ENCODE measurements at places on chromosomes 16 and 17. TPM values are rescaled to one million over a fixed set of nuclear protein-coding genes. Genes with fewer than 3 reads are reported as not detected.

- H3K4me3 ChIP-seq, result no peak overlapping the region
- DNase-seq, result peak; percentile 77
Measured at GRCh38 chr16:30054959-30055553, 10.5 kb upstream of the ALDOA start.

GRCh38 chr17:71330099-71330375 lies 790.8 kb upstream of the SOX9 start:
- no peaks in the 10 kb centered on the region for H3K27me3 ChIP-seq
- no peak overlapping the region for H3K27ac ChIP-seq
- no peak overlapping the region for H3K4me3 ChIP-seq
- no peaks in the 10 kb centered on the region for H3K36me3 ChIP-seq

DNA sequence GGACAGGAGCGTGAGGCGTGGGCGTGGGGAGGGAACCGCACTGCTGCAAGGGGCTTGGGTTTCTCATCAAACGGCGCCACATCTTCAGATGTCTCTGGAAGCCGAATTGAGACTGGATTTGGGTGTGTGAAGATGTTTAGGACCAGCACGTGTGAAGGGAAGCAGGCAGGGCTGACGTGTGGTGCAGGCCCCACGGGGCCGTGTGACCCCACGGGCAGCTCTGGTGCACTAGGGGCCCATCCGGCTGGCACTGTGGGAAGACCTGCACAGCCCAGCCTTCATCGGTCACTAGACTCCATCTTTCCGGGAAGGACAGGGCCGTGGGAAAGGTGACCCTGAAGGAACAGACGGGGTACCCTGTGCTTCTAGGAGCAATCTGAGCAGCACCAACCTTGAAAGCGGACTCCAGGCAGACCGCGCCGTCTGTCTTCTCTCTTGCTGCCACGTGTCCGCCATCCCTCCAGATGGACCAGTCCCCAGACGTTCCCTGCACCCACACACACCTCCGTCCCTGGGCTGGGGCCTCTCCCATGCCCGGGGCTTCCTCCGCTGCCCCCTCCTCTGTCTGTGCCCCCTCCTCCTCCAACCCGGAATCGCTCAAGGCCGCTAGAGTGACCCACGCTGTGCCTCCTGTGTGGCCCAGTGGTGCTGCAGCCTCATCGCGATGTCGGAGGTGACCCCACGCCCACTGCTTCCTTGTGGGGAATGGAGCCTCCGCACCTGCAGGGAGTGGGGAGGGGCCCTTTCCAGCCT lies 23.4 kb upstream of the CBFA2T3 start:
- H3K27ac ChIP-seq, result no peak overlapping the region
- no peak for DNase-seq
- H3K4me1 ChIP-seq, result no peaks in the 10 kb centered on the region
- H3K27me3 ChIP-seq, result peaks cover 83% of the 10 kb centered on the region

GRCh38 chr17:60610473-60610872 lies 10.5 kb downstream of the PPM1D start:
- no peak overlapping the region for H3K4me3 ChIP-seq
- H3K36me3 ChIP-seq, result no peaks in the 10 kb centered on the region
- H3K27me3 ChIP-seq, result no peaks in the 10 kb centered on the region
- H3K4me1 ChIP-seq, result no peaks in the 10 kb centered on the region
- H3K27ac ChIP-seq, result no peak overlapping the region

DNA sequence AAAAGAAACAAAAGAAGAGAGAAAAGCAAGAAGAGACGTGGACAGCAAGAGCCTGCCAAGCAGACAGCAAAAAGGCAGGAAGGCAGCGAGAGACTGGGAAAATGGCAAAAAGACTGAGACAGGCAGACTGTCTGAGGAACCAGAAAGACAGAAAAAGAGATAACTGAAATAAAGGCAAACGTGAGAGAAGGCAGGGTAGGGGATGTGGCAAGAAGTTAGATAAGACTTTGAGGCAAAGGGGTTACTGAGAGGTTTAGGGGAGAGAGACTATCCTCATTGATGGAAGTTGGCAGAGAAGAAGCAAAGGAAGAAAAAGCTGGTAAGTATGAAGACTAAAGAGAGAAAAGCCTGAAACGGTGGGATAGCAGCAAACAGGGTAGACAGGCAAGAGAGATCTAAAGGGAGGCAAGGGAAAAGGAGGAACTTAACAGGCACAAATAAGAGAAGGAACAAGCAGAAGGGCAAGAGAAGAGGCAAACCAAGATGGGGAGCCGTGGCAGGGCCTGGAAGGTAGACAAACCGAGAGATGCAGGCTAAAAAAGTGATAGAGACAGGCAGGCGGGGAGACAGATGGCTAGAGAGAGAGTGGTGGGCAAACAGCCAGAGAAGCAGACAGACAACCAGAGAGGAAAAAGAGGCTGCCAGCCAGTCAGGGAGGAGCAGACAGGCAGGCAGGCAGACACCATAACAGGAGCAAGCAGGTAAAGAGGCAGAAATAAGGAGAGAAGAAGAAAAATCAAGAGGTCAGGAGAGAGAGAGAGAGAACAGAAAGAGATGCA lies 7.1 kb upstream of the CHD3 start:
- peak; percentile 43 for DNase-seq
- no peaks in the 10 kb centered on the region for H3K27me3 ChIP-seq
- H3K36me3 ChIP-seq, result peaks cover 41% of the 10 kb centered on the region
- no peak overlapping the region for H3K27ac ChIP-seq
- peaks cover 56% of the 10 kb centered on the region for H3K4me1 ChIP-seq

- H3K4me3 ChIP-seq, result no peak overlapping the region
- H3K27ac ChIP-seq, result no peak overlapping the region
- peaks cover 5% of the 10 kb centered on the region for H3K4me1 ChIP-seq
- DNase-seq, result peak; percentile 61
Measured at GRCh38 chr16:24853830-24854229, 8.1 kb downstream of the SLC5A11 start.

Gene TTYH2
- total RNA-seq, result 17.9 TPM

Gene TBX21
- not detected for total RNA-seq

All from stomach (tissue), 19 donors.